Prostate gland (tissue), 2 donors: ENCODE measurements at places on chromosomes 11 and 22. TPM values are rescaled to one million over a fixed set of nuclear protein-coding genes. Genes with fewer than 3 reads are reported as not detected.

Gene HORMAD2
- total RNA-seq = not detected

Gene MMP8
- not detected for total RNA-seq

Gene GLYATL2
- total RNA-seq = 1.7 TPM

GRCh38 chr11:19633276-19633675 is 79.4 kb upstream of the NAV2 start:
- peak; percentile 71 for DNase-seq

GRCh38 chr11:16082095-16083055 is 274.0 kb downstream of the SOX6 start:
- no peak for DNase-seq
